Ovary (tissue), 10 donors: ENCODE measurements at places on chromosomes 3 and 15.
A peak's percentile ranks its signal among the peaks of the same experiment; 100 is the strongest.

DNA sequence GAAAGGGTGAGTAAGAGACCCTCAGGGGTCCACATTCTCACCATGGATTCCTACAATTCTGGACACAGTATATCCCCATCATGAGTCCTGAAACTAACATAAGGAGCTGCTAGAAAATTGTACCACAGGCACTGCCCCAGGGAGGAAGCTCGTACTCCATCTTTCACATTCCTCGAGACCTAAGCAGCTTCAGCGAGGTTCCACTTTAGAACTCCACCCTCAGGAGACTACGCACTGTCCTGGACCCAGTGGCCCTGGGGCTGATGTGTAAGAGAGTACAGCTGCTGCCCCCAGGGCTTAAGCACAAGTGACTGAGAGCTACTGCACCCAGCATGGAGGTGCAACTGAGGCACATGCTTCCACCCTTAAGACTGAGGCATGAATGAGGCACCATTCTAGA is 352.5 kb downstream of the ZNF385D start:
- DNase-seq = no peak

- no peak for DNase-seq
Measured at GRCh38 chr3:107925851-107926250, 165.0 kb downstream of the CD47 start.

GRCh38 chr3:197750396-197750831 is 731 bp downstream of the FYTTD1 start:
- DNase-seq = peak; percentile 72

GRCh38 chr3:40417845-40418543 is 31.0 kb downstream of the ENTPD3 start:
- no peak for DNase-seq

DNA sequence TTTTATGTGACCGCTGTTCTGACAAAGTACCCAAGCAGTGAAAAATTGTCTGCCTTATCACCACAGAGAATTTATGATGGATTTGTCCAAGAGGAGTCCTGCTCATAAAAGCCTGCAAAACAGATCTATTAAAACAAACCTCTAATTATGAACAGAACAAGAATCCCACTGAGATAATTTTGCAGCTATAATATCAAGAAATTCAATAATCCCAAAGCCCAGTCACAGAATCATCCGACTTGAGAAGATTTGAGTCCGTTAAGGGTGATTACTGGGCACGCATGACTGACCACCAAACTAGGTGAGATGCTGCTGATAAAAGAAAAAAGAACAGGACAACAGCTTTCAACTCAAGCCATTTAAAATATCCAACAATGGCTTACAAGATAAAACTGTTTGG is 231.0 kb upstream of the WNT5A start:
- DNase-seq = no peak

DNA sequence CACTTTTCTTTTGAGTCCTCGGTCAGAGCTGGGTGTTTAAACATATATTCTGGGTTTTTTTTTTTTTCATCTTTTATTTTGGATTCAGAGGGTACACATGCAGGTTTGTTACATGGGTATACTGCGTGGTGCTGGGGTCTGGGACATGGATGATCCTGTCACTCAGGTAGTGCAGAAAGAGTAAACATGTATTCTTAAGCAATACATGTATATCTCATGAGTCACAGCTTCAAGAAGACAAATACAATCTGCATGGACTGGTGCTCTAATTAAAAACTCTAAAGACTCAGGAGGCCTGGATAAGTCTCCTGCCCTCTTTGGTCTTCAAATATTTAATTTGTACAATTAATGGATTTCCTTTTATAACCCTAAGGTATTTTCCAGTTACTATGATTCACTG is 50.6 kb upstream of the PHLDB2 start:
- no peak for DNase-seq

- no peak for DNase-seq
Measured at GRCh38 chr15:100732211-100733055, 130.0 kb downstream of the ASB7 start.

GRCh38 chr15:76310475-76311099 is 682 bp downstream of the ETFA start:
- DNase-seq = no peak

DNA sequence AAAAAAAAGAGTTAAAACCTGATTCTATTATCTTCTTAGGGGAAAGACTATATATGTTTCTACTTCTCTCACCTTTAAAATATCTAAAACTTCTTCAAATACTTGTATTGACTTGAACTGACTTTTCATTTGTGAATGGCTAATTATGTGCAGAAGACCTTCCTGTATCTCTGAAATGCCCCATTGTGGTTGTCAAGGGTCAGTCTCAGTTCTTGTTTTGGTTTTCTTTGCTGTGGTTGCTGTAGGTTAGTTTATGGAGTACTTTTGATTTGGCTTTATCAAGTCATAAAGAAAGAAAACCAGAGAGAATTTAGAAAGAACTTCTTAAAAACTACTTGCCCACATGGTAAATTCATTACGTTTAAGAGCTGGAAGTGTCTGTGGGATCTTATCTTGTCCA is 345.3 kb upstream of the POU1F1 start:
- DNase-seq = no peak

GRCh38 chr15:69468241-69469121 is 15.9 kb downstream of the RPLP1 start:
- DNase-seq = no peak

DNA sequence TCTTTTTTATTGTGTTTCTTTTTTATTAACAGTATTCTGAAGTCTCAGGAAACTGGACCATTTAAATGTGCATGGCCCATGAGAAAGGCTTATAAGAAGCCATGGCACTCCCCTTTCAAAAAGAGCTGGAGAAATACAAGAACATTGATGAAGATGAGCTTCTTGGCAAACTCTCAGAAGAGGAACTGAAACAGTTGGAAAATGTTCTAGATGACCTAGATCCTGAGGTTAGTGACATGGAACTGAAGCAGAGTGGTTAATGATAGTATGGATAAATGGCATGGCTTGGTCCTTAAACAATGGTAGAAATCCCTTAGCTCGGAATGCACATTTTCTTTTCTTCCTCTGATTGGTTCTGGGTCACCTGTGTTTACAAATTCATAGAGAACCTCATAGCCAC is 14.9 kb downstream of the TMOD2 start:
- no peak for DNase-seq

DNA sequence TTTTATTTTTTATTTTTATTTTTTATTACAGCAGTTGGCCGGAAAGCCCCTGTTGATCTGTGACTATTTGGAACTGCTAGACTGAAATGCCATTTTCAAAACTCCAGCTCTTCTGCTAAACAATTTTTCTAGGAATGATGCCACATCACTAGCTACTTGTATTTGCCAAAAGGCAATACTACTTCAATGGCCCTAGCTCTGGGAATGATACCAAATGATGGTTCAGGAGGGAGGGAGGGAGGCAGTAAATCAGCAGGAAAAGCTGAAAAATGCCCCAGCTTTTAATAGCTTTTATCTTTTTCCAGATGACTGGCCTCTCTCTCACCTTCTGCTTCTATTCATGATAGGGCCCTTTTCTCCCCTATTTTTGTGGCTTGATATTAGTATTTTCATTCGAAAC is 2.6 kb upstream of the CHL1 start:
- DNase-seq = no peak

- DNase-seq = no peak
Measured at GRCh38 chr3:186807231-186807630, 949 bp upstream of the RFC4 start.

DNA sequence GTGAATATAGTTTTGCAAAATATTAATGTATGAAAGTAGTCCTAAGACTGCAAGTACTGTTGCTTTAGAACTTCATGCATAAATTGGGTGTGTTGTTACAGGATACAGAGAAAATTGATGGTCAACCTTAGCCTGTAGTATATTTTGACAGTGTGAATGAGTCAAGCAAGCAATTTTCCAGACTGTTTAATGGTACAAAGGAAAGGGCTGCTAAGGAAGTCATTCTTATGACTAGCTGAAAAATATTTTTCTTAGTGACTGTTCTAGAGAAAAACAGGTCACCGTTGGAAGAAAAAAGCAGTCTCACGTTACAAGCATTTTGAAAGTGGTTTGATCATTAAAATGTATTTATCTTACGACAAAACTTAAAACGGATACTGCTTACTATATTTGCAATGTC is 49.2 kb downstream of the MBNL1 start:
- no peak for DNase-seq

GRCh38 chr15:39357480-39358268 is 223.2 kb upstream of the THBS1 start:
- DNase-seq = no peak

- peak; percentile 19 for DNase-seq
Measured at GRCh38 chr3:141959589-141960554, 83.4 kb downstream of the ATP1B3 start.

GRCh38 chr3:52104684-52105640 is 48.6 kb upstream of the DUSP7 start:
- DNase-seq = no peak

DNA sequence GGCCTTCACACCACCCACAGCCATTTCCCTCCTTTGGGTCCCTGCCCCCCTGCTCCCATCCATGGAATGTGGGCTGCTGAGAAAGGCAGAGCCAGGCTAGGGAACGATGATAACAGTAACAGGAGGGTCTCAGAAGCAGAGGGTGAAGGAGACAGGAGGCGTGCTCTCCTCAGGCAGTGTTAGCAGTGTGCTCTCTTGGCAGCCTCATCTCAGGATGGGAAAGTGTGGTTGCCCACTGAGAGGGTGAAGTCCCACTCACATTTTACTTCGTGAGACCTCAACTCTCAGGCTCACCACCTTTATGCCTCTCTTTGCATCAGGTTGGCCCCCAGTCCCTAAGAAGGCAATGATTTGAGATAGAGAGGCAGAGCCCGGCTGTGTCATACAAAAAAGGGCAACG is 24.5 kb downstream of the TIGIT start:
- no peak for DNase-seq

GRCh38 chr3:136909187-136909586 is 47.2 kb downstream of the NCK1 start:
- no peak for DNase-seq

DNA sequence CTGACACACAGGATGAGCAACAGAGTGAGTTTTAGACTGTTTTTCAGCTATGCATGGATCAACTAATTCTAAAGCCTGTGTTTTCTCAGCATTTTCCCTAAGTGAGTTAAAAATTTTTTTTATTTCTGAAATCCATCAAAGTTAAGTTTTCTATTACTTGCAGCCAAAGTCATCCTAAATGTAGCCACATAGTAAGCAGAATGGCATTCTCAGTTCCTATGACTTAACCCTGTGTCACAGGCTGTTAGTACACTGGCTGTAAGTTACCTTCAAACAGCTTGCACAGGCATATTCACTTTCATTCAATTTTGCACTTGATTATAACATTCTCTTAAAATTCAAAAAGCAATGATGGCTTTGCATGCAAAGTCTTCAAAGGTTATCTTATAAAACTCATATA is 368.2 kb downstream of the OCA2 start:
- DNase-seq = no peak

DNA sequence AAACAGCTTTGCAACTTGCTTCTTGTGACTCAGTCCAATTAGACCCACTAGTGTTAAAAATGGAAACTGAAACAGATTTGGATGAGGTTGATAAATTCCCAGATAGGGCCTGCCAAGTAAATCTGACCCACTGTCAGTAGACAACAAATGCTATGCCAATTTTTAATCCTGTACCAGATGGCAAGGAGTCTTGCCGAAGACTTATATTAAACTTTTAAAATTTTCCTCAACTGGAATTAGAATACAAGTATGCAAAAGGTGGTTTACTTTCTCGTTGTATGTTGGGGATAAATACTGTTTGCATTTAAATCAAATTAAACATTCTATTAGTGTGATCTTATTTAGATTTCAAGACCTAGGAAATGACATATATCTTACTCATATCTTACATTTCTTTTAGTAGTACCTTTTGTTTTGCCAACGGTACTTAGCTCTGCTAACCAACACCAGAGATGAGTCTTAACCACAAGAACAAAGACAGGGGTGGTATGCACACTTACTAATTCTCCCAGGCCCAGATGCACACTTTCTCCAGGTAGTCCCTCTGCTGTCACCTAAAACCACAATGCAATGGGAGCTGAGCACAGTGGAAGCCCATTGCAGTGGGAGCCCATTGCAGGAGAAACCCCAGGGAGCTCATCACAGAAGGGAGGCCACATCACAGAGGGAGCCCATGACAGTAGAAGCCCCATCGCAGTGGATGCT is 77.8 kb downstream of the WWTR1 start:
- DNase-seq = no peak

DNA sequence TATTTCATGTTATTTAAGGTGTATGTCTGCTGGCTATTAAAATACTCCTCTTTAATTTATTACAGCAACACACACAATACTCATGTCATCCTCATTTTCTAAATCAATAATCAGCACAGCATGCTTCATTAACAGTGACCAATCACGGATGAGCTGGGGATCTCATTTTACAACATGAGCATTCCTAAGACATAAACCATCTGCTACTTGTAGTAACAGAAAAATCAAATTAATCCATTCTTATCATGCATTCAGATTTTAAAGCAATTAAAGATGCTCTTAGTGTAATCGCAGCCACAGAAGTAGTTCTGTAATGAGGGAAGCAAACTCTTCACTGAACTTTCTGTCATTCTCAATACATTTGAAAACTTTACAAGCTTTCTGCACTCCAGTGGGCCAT is 191.1 kb downstream of the TBC1D5 start:
- DNase-seq = no peak

DNA sequence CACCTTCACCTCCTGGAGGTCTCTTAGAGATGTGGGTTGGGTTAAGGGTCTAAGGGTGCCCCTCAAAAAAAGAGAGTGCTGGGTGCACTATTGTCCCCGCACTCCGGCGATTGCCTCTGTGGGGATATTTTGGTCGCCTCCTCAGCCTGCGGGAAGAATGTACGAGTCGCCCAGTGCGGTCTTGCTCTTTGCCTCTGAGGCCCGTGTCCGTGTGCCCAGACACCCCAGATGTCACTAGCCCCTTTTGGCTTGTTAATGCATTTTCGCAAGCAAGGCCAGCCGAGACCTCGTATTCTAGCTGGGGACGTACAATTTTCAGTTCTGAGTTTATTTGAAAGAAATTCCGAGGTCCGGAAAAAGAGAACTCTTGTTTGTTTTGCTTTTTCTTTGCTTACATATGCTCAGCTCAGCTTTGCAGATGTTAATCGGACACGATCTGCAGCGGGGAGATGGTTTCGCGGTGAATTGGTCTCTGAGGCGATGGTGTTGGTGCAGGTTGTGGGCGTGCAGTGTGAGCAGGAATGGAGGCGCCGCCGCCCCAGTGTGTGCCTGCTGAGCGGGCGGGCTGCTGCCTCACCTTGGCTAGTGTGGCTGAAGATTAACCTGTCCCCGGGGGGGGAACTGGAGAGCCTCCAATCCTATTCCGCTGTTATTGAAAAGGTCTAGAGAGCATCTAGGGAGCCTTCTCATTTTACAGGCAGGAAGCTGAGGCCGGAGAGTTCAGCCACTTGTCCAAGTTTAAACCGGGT is 1.4 kb downstream of the ST6GAL1 start:
- peak; percentile 25 for DNase-seq

GRCh38 chr3:195732940-195733339 is 12.2 kb downstream of the MUC20 start:
- DNase-seq = no peak
